Upper lobe of right lung (tissue), 1 donor: ENCODE measurements at places on chromosomes 12 and 14.
A peak's percentile ranks its signal among the peaks of the same experiment; 100 is the strongest.

DNA sequence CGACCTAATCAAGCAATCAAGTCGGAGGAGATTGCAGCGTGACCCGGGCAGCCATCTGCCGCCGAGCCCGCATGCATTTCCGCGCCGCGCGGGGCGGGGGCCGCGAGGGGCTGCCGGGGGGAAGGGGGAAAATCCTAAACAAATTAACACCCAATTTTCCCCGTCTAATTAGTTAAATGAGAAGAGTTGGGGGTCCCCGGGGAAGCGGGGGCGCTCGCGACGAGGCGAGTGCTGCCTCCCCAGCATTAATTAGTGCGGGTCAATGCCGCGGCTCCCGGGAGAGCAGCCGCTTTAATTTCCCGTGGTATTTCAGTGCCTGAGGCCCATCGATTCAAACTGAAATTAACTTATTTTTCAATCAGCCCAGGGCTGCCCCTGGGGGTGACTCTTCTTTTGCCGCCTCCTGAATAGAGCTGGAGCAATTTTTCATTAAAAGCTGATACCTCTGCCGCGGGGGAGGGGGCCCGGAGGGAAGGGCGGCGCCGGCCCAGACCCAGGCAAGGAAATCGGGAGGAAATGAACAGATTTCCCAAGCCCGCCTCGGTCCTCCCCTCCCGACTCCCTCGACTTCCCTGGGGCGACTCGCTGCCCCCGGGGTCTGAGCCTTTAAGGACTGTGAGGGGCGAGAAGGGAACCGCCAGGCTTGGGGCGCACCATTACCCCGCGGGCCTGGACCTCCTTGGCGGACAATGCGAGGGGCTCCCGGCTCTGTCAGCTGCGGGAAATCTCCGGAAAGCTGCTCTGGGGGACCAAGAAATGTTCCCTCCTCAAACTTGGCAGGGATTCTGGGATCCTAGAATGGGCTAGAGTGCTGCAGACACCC lies 18.9 kb downstream of the VSX2 start:
- DNase-seq = no peak

GRCh38 chr12:132185705-132186104 lies 41.4 kb downstream of the NOC4L start:
- no peak for DNase-seq

DNA sequence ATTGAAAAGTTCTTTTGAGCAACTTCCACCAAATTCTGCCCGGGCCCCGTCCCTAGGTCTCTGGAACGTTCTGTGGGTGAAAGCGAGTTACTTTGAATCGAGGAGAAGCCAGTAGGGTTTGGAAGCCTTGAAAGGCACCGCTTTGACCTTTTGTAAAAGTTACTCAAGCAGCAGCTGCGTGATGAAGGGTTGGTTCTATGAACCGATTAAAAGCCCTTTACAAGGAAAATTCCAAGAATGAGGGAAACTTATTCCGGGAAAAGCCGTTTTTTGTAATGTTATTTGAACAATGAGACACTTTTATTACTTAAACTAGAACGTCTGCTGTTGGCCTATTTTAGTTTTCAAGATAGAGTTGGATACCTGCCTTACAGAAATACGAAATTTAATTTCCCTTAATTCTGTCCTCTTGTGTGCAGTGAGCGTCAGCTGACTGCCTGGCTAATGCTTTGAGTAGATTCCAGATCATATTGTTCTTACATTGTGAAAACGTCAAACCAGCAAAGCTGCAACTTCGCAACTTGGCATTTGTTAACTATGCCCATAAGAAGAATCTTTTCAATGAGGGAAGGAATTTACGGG lies 906 bp downstream of the LARP4 start:
- no peak for DNase-seq

GRCh38 chr12:47858511-47859266 lies 39.0 kb upstream of the HDAC7 start:
- no peak for DNase-seq

GRCh38 chr12:84172823-84173424 lies 739.7 kb downstream of the SLC6A15 start:
- DNase-seq = no peak

GRCh38 chr12:49039421-49040363 lies 20.9 kb downstream of the KMT2D start:
- DNase-seq = peak; percentile 54

- DNase-seq = no peak
Observed at GRCh38 chr12:90977224-90977623, 22.2 kb upstream of the CCER1 start.

GRCh38 chr14:32142341-32142740 lies 59.5 kb upstream of the RNU6-7 start:
- no peak for DNase-seq

DNA sequence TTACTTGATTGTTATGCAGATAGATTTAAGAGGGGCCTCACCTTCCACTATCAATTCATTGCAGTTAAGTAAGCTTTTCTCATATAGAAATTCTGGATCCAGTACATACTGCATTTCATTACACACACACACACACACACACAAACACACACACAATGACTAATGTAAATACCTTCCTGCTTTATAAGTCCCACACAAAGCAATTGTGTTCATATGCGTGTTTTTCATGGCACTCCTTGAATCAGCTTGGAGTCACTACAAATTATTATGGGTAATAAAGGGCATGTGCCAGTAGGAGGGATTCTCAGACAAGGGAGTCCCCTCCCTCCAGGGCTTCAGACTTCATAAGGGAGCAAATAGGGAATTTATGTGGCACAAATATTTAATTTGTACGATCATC lies 4.5 kb downstream of the MIPOL1 start:
- DNase-seq = no peak

DNA sequence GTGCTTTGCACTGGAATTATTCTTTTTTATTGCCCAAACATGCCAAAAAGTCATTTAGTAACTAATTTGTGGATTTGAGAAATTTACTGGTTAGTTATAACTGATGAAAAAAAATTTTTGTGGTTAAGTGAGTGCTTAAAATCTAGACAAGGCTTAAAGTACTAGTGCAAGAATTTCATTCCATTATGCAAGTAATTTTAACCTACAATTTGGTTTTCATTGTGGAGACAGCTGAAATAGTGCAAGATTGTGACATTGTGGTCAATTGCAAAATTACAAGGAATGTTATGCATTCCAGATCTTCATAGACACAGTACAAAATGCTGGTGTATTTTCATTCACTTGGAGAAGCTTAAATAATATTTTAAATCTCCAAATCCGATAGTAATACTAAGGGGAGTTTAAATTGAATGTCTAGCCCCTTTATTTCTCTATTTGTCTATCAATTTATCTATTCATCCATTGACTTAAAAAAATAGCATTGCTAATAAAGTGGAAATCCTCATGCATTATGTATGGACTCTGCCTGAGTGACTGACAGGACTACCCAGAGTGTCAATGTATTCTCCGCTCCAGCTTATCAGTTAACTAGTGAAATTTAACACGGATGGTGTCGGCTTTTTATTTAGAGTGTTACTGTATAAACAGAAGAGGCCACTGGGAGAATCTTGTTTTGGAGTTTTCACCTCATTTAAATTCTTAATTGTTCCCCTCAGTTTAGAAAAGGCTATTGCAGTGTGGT lies 125.9 kb downstream of the ALX1 start:
- no peak for DNase-seq

DNA sequence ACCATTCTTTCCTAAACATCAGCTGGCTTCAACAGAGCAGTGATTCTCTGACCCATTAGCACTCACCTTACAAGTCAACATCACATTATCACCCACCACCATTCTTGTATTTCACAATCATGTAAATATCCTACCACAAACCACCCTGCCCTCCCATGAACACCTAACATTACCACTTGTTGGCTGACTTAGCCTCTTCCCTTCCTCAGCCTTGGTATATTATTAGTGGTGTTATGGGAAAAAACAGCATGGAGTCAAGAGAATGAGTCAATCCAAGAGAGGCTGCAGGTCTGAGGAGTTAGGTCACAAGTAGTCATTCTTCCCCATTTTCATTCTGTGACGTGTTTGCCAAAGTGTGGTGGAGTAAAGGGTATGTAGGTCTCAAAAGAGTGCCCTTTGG lies 22.3 kb upstream of the MGP start:
- DNase-seq = no peak

- DNase-seq = no peak
Observed at GRCh38 chr12:103710544-103710943, 123.5 kb downstream of the STAB2 start.

- DNase-seq = peak; percentile 87
Observed at GRCh38 chr14:103126873-103127304, 3.6 kb downstream of the TNFAIP2 start.

DNA sequence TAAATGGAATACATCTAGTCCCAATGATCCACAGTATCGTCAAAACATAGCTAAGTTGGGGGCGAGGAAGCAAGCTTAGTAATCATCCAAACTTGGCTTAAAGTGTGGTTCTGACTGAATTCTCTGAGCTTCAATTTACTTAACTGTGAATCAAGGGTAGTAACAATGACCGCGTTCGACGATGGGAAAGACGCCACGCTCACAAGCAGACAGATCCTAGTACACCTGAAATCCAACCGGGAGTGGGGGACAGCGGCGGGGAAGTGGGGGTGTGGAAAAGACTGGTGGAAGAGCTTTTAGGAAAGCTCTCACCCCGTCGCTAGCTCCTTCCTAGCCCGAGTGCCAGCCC lies 433 bp downstream of the COX16 start:
- no peak for DNase-seq

- no peak for DNase-seq
Observed at GRCh38 chr12:83343767-83344166, 657.1 kb downstream of the TMTC2 start.

- DNase-seq = no peak
Observed at GRCh38 chr12:40054555-40055227, 51.2 kb downstream of the SLC2A13 start.

DNA sequence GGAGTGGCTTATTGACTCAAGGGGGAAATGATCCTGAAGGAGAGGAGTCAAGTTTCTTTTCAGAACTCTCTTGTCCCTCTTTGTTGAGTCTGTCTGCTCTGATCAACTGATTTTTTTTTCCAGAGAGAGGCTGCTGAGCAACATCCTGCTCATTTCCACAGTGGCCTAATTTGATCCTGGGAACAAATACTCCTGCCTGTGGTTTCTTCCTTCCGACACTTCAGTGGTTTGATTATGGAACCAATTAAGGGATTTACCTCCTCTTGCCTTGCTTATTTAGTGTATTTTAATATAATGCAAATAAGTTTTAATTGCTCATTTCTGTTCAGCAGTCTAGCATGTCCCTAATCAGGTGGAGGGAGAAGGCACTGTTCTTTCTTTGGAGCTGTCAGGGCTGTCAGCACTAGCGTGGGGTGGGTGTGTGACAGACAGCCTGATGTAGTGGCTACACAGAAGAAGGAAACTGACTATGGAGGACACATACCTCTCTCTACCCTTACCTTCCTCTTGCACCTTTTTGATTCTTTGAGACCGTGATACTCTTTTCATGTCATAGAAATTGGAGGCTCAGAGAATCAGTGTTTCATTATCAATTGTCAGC lies 344.9 kb upstream of the STXBP6 start:
- no peak for DNase-seq

- DNase-seq = no peak
Observed at GRCh38 chr14:24817212-24818057, 183.4 kb upstream of the GZMB start.

DNA sequence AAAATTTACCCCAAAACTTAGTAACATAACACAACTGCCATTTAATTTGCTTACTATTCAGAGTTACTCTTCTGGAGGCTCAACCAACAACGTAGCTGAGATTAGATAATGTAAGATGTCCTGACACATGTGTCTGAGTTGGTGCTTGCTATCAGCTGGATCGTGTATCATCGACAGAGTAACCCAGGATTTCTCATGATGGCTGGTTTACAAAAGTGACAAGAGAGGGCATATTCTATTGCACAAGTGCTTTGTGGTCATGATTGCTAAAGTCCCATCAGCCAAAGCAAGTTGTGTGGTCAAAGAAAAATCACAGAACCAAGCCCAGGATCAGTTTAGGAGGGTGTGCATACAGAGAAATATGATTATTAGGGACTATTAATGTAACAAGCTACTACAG lies 73.4 kb downstream of the CAPZA3 start:
- DNase-seq = no peak

- DNase-seq = peak; percentile 67
Observed at GRCh38 chr12:109461049-109461845, 15.9 kb downstream of the KCTD10 start.

GRCh38 chr12:117521867-117522266 lies 160.4 kb upstream of the NOS1 start:
- DNase-seq = no peak

DNA sequence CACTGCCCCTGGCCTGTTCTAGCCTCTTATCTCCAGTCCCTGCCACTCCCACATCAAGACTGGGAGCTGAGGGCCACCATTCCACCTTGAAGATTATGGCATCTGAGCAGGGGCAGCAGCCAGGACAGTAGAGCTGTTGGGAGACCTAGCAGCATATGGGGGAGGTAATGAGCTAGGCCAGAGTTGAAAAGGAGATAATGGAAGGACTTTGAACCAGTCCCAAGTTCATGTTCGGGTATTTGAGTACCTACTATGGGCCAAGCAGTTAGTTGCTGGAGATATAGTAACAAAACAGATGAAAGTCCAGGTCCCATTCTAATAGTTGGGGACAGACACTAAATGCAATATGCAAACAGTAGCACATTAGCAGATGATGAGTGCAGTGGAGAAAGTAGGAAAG lies 151.5 kb downstream of the PLXNC1 start:
- no peak for DNase-seq

DNA sequence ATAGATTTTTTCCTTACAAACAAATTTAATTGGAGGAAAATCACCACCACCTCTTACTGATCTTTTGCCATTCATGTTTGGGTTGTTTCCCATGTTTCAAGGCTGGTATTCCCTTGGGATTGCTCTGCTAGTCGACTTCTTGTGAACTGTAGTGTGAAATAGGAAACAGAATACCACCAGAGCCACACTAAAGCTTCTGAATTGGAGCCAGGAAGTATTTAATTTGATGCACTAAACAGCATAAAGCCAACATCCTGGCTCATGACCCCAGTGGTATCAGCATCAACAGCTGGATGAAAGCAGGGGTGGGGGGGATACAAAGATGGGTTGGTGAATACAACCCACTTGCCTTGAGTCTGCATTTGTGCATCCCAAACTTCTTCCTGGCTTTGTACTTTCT lies 127.5 kb downstream of the TBC1D30 start:
- DNase-seq = no peak

GRCh38 chr12:47033081-47033480 lies 46.3 kb upstream of the PCED1B start:
- DNase-seq = peak; percentile 74

DNA sequence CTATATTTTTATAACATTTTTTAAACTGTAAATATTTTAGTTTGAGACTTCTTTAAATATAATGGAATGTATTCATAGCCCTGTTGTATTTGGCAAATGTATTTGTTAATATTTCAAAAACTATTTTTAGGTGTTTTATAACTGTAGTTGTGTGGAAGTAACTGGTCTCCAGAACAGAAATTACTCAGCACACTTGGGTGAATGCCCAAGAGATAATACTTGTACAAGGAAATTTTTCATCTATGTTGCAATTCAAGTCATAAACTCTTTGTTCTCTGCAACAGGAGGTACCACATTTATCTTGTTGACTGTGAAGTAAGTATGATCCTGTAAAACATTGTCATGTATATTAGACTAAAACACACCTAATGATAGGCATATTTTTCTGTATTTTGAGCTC lies 72.8 kb downstream of the SLCO1B3 start:
- DNase-seq = no peak

- DNase-seq = no peak
Observed at GRCh38 chr12:110282300-110282860, 1.3 kb downstream of the ATP2A2 start.

- no peak for DNase-seq
Observed at GRCh38 chr12:123396954-123397353, 13.0 kb downstream of the KMT5A start.
